GM19239 (cell line): ENCODE measurements at places on chromosomes 16 and 17.

GRCh38 chr16:89357055-89357816 is 133.1 kb downstream of the ANKRD11 start:
- no peak for DNase-seq

DNA sequence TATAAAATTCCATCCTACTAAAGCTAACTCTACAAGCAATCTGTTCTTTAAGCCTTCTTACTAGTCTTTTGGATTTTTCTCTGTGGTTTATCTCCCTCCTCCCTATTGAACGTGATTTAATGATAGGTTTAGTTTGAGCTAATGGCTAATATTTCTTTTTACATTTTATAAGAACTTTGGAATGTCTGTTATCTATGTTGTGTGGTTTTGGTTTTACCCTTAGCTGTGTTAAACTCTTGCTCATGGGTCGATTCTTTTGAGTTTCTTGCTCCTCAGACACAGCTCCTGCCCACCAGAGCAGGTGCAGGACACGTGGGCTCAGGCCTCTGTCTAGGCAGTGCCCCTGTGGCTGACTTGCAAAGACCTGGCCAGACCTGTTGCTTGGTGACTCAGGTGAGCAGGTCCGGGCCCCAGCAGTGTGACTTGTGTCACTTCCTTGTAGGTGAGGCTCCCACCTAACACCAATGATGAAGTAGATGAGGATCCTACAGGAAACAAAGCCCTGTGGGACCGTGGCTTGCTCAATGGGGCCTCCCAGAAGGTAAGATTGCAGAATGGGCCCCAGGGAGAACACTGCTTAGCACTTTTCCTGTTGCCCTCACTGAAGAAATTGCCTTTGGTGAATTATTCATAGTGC is 45.1 kb downstream of the SF3B3 start:
- DNase-seq, result no peak

GRCh38 chr17:80921741-80922579 is 69.7 kb upstream of the CHMP6 start:
- DNase-seq, result no peak

- DNase-seq, result no peak
Measured at GRCh38 chr17:33684735-33685134, 391.6 kb upstream of the ASIC2 start.

- DNase-seq, result no peak
Measured at GRCh38 chr17:12917399-12917798, 100.4 kb downstream of the ELAC2 start.
